ENCODE measurements at places on chromosomes 13 and 19.

DNA sequence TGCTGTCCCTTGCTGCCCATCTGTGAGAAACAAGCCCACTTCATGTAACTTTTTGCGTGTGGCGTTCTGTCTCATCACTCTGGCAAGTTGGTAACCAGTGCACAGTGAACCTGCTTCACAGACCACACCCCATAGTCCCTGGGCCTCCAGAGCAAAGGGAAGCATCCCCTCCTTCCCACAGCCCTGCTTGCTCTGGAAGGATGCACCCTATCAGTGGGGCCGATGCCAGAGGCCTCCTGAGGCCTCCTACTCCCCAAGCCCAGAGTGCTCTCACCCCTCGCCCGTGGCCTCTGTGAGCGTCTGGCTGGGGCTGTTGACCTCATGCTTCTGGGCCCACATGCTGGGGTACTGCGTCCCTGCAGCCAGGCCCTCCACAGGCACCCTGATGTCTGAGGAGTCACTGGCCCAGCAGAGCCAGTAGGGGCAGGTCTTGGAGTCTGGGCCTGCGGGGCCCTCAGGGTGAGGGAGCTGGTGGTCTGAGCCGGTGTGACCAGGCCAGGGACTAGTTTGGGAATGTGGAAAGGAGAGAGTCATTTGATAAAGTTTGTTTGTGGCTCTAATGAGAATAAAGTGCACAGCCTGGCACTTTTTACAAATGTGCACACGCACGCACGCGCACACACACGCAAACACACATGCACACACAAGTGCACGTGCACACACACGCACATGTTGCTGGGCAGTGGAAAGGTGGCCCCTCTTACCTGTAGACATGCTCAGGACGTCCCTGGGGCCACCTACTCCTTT, 5.1 kb downstream of the TMEM86B start:
- ATAC-seq: peak; percentile 35

DNA sequence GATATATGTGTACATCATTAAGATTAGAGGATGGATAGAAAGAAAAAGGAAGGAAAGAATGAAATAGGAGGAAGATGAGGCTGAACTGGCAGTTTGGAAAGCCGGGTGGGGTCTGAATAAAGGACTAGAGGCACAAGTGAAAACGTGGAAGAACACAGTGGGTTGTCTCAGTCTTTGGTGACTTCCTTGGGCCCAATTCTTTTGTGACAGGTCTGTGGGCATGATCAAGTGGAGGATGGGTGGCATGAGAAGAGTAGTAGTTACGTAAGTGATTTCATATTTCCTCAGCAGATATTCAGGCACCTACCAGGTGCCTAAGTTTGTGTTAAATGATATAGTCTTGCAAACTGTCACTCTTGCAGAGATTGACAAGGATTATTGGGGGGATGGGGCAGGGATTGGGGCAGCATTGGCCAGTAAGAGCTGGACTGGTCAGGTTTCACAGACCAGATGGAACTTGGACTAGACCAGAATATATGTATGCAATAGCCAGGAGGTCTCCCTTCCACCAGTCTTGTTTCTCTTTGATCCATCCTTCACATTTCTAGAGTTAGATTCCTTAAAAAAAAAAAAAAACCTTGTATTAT, 2.7 kb downstream of the TPP2 start:
- no peak for ATAC-seq

GRCh38 chr19:27966390-27966816, 1246.5 kb downstream of the UQCRFS1 start:
- ATAC-seq: no peak

- no peak for ATAC-seq
These were observed 392.8 kb downstream of the KCNRG start for GRCh38 chr13:50408068-50408467.

DNA sequence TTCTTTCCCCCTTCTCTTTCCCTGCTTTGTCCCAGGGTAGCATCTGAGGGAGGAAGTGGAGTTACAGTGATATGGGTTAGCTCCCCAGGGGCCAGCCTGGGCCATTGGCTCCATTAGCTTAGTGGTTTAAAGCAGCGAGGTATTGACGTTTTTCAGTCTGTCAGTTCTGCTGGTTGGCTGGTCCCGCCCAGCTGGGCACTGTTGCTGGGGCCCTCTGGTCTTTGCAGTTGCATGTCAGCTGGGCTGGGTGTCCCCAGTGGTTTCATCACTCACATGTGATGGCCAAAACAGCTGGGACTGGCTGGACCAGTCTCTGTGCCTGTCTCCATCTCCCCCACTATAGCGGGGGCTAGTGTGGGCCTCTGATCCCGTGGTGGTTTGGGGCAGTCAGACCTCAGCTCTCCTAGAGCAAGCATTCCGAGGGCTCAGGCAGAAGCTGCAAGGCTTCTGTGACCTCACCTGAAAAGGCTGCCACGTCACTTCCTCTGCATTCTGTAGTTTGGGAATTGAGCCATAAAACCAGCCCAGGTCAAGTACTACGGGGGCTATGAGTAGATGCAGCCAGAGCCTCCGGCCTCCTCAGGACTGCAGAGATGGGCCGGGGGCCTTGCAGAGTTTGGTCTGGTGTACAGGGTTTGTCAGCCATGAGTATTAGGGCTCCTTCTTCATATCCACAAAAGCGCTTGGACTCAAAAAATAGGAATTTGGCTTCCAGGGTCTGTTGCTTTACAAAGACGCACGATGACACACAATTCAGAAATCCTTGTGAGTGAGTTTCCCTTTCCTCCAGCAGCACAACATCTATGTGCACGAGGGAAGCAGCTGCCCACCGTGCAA, 30.0 kb downstream of the TSSK6 start:
- ATAC-seq: peak; percentile 86

- no peak for ATAC-seq
These were observed 225.3 kb downstream of the GGACT start for GRCh38 chr13:100363285-100363711.

DNA sequence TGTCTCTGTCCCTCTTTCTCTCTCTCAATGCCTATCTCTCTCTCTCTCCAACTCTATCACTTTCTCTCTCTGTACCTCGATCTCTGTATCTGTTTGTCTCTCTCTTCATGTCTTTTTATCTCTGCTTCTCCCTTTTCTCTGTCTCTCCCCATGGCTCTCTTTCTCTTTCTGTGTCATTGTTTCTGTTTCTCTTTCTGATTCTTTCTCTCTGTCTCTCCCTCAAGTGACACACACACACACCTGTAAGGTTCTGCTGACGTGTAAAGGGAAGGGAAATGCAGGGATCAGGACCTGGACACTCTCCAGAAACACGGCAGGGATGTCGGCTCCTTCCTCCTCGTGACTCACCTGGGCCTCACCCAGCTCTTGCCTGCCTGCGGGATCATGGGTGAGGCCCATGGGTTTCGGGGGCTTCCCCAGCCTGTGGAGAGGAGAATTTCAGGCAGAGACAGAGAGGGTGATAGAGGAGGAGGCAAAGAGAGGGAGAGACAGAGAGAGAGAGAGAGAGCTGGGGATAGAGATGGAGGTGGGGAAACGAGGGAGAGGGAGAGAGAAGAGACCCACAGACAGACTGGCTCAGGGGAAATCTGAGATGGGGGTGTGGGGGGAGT, 5.4 kb upstream of the PLAUR start:
- ATAC-seq: no peak

GRCh38 chr13:74101436-74101835, 32.8 kb downstream of the KLF12 start:
- no peak for ATAC-seq

DNA sequence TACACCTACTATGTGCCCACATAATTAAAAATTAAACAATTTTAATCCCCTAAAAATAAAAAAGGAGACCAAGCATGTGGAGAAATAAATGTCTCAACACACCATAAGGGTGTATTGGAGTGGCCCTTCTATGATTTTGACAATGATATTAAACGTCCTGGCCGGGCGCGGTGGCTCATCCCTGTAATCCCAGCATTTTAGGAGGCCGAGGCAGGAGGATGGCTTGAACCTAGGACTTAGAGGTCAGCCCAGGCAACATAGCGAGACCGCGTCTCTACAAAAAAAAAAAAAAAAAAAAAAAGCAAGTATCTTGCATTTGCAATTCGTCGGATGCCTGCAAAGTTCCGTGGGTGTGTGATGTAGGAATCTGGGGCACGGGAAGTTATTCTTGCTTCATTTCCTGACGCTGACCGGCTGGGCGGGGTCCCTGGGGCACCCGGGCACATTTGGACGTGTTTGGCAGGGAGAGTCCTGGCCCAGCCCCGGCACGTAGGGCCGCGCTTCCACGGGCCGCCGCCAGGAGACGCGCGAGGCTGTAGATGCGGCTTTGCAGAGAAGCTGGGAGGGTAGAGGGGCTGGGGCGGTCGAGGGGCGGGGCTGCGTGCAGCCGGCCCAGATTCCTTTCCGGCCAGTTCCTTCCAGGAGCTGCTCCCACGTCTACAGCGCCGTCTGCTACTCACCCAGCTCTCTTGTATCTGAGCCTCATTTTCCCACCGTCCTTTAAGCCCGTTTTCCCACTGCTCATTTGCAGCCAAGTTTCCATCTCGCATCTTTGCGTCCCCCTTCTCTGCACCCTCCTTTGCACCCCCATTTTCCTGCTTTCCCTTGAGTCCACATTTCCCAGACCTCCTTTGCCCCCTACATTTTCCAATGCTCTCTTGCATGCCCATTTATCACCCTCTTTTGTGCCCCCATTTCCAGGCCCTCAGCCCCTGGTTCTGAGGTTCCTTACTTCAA, 2.2 kb upstream of the TSPAN16 start:
- ATAC-seq: peak; percentile 94

GRCh38 chr13:38496917-38497316, 147.3 kb downstream of the UFM1 start:
- no peak for ATAC-seq

GRCh38 chr19:51242881-51243630, 7.8 kb upstream of the SIGLECL1 start:
- ATAC-seq: no peak

DNA sequence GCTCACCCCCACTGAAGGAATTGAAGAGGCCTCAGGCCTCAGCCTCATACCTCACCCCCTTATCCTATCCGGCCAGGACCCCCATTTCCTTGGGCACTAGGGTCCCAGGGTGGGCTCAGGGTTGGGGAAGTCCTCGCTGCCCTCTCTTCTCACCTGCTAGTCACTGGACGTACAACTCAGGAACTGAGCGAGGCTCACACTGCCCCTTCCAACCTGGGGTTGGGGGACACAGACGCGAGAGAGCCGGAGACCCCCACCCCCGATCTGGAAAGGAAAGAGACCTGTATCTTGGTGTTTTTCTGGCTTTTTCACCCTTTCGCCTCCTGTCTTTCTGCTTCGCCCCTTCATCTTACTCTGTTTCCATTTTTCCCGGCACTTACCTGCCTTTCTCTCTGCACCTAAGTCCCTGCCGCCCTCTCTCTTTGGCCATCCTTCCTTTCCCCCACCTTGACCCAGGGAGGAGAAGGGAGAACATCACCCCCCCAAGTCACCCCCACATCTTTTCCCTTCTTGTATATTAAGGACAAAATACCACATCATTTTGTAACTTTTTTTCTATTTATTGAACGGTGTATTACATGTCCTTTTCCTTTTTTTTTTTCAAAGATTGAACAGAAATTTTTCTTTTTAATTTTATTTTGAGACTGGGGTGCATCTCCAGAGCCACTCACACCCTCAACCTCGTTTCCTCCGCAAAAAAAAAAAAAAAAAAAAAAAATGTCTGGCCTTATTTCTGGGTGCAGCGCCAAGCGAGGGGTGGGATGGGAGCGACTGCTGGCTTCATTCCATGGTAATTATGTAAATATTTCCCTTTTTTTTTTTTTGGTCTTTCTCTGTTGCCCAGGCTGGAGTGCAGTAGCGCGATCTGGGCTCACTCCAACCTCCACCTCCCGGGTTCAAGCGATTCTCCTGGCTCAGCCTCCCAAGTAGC, 36.6 kb downstream of the ZSWIM4 start:
- ATAC-seq: no peak

GRCh38 chr13:112870737-112871287, 98.2 kb upstream of the MCF2L start:
- ATAC-seq: no peak

DNA sequence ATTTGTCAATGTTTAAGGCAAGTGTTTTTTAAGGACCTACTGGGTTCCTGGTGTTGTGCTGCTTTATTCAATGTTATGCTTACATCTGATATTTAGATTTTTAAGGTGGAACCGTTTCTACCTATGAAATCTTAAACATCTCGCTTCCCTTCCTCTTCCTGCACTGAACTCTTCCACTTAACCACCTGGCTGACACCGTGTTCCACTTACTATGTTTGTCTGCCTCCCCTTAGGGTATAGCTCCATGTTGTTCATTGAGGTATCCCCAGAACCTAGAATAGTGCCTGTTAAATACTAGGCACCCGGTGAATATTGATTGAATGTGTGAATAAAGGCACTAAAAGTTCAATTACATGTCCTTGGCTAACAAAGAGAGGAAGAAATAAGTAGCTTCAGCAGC, 104.9 kb downstream of the RNF17 start:
- no peak for ATAC-seq

DNA sequence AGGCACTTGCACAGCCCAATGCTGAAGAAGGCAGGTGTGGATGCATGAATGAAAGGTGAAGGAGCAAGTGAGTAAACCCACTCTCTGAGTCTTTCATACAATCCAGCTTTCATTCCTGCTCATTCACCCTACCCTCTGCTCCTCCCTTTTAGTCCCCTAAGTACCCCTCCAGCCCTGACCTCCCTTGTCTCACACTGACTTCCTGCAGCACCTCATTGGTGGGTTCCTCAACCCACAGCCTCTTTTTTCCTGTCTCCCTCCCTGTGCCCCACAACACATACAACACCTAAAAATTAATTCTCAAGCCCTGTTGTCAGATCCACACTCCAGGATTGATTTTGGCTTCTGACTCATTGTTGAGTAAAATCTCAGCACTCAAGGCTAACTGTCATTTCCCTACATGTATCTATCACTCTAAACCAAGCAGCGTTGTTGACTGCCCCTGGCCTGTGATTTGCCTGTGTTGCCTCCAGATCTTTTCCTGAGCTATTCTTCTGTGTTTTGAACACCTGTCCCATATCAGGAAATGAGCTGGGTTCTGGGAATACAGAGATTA, 177.3 kb upstream of the SERP2 start:
- no peak for ATAC-seq

GRCh38 chr13:95060014-95060519, 241.2 kb downstream of the ABCC4 start:
- no peak for ATAC-seq

DNA sequence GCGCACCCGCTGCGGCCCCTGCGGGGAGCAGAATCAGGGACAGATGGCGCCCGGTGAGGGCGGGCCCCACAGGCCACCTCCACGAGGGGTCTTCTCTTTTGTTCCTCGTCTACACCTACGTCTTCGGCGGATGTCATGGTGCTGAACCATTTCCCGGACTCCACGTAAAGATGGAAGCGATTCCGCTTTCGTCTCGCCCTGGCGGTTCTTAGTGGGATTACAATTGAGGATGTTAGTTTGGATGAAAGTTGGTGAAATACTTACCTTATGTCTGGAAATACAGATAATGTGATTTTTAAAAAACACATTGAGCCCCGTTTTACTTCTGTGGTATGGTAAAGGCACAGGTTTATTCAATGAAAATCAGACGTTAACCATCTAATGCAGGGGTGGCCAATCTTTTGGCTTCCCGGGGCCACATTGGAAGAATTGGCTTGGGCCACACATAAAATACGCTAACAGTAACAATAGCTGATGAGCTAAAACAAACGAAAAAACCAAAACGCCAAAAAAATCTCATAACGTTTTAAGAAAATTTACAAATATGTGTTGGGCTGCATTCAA, 1.4 kb upstream of the ZMYM5 start:
- ATAC-seq: peak; percentile 2

All from stimulated activated memory B cell treated with anti-CD40 and anti-IgM and Interleukin-4, amounts not matched to agents 10 μg/mL and 1 μg/mL and 100 μg/mL, for 72 hours (primary cell).